ENCODE measurements at places on chromosomes 5 and 9. TPM values are rescaled to one million over a fixed set of nuclear protein-coding genes. Genes with fewer than 3 reads are reported as not detected.

COQ4 gene
- polyA plus RNA-seq, result 63.7 TPM

LAMC3 gene
- 19.2 TPM for polyA plus RNA-seq

GPRIN1 gene
- 1.3 TPM for polyA plus RNA-seq

HAVCR1 gene
- polyA plus RNA-seq, result 1.6 TPM

ISL1 gene
- polyA plus RNA-seq, result 0.44 TPM

EQTN gene
- 0.40 TPM for polyA plus RNA-seq

SPATA31C1 gene
- polyA plus RNA-seq, result 0.41 TPM

GBA2 gene
- 62.5 TPM for polyA plus RNA-seq

ADCY2 gene
- 7.1 TPM for polyA plus RNA-seq

PCDHB5 gene
- polyA plus RNA-seq, result 8.7 TPM

GLDC gene
- 1.5 TPM for polyA plus RNA-seq

CCL28 gene
- 5.7 TPM for polyA plus RNA-seq

FOXD1 gene
- 15.5 TPM for polyA plus RNA-seq

EGFLAM gene
- polyA plus RNA-seq, result 21.1 TPM

Data from left renal pelvis (tissue), 4 donors.